PC-3 (cell line): ENCODE measurements at places on chromosomes 12 and 14.

DNA sequence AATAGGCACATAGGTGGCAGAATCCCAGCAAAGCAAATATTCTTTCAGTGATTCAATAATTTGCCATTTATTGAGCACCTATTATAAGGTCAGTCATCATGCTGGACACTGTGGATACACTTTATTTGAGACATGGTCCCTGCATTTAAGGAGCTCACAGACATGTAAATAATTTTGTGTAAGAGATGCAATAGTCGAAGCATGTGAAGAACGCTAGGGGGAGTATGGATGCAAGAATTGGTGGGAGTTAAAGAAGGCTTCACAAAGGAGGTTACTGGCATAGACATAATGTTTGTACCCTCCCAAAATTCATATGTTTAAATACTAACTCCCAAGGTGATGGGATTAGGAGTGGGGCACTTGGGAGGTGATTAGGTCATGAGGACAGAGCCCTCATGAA is 260.6 kb upstream of the GARIN6 start:
- peak; percentile 76 for DNase-seq

- DNase-seq: no peak
These were observed 23.9 kb downstream of the PHLDA1 start for GRCh38 chr12:76007640-76008039.

- DNase-seq: peak; percentile 30
These were observed 597 bp upstream of the GLTP start for GRCh38 chr12:109880938-109881337.

GRCh38 chr14:33631441-33631840 is 319.4 kb downstream of the EGLN3 start:
- DNase-seq: peak; percentile 27

- DNase-seq: no peak
These were observed 182.7 kb upstream of the EEA1 start for GRCh38 chr12:93111773-93112172.

GRCh38 chr12:6435961-6436715 is 8.6 kb upstream of the CD27 start:
- DNase-seq: no peak

- DNase-seq: no peak
These were observed 36.0 kb downstream of the TC2N start for GRCh38 chr14:91831337-91831736.

DNA sequence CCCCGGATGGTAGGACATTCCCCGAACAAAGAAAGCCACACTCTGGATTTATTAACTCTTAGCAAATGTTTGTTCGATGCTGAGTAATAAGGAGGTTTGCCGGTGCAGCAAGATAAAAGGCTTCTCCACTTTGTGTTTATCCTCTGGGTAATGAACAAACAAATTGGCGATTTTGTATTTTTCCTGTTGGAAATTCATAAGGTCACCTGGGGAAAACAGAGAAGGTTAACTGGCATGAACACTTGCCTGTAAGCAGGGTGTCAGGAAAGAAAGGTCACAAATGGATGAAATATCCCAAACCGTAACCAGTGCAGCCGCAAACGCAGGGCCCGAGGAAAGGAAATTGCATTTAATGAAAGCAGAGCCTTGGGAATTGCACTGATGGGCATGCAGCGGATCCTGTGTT is 132.8 kb downstream of the RMST start:
- DNase-seq: peak; percentile 76

DNA sequence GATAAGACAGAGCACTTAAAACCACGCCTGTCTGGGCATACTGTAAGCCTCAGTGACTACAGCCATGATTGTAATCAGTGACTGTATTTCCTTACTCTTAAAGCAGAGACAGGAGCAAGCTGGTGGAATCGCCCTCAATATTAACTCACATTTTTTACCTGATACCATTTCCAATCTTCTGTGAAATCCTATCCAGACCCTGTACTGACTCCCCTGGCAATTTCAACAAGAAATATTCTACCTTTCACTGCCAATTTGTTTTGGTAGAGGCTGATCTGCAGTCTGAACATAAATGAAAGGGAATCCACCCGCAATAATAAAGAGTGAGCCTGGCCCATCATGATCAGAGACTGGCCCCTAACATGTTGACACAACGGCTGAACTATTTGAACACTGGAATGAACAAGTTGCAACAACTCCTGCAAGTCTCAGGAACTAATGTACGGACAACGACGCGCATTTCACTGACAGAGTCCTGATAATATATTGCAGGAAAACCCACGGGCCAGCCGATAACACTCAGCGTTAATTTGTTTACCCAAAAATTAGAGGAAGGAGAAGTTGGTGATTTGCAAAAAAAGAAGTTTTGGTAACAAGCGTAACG is 195.5 kb upstream of the BTG1 start:
- no peak for DNase-seq

DNA sequence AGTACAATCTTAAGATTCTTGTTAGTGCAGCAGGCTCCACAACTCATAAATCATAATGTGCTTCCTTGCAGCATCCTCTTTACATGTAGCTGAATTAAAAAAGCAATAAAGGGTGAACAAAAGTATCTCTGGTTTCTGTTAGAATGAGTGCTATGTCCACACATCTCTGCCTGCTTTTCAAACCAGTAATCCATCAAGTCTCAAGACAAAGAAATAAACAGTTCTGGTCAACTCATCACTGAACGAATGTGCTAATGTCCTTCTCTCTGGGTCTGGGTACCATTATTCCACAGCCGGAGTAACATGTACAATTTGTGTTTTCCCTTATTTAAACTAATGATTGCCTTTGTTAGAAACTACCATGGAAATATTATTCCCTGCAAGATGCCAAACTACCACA is 273.0 kb upstream of the USP15 start:
- DNase-seq: no peak

- no peak for DNase-seq
These were observed 2.9 kb upstream of the HSP90AA1 start for GRCh38 chr14:102089621-102090343.

DNA sequence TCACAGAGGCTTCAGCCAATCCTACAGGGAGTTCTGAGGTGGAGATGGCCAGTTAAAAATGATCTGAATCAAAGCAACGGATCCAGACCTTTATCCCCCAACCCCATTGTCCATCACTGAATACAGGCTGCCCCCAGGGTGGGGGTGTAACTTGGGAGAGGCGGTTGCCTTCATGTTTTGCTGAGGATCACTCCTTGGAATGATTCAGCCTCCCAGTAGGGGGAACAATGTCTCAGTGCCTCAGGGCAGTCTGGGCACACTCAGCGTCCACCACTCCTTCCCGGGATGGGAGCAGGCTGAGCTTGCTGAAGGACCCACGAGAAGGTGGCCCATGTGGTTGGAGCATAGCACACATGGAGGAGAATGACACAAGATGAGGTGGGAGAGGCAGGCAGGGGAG is 60.2 kb downstream of the RFX4 start:
- peak; percentile 30 for DNase-seq

DNA sequence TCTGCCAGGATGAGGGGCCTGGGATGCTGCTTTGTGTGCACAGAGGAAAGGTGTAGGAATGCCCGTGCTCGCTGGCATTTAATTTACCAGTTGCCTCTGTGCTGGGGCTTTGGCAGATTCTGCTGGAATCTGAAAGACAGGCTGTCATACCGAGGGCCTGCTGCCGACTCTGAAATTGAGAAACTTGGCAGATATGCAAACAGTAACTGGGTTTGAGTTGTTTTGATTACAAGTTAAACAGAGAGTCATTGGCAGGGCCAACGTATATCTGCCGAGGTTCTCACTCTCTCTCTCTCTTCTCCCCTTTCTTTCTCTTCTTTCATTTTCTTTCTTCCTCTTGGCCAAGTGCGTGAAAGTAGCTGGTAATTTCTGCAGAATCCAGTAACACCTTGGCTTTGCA is 618.7 kb downstream of the VRK1 start:
- no peak for DNase-seq

GRCh38 chr12:75505706-75506312 is 5.6 kb downstream of the KRR1 start:
- peak; percentile 64 for DNase-seq

GRCh38 chr12:4030929-4031702 is 157.9 kb upstream of the PARP11 start:
- DNase-seq: peak; percentile 92

DNA sequence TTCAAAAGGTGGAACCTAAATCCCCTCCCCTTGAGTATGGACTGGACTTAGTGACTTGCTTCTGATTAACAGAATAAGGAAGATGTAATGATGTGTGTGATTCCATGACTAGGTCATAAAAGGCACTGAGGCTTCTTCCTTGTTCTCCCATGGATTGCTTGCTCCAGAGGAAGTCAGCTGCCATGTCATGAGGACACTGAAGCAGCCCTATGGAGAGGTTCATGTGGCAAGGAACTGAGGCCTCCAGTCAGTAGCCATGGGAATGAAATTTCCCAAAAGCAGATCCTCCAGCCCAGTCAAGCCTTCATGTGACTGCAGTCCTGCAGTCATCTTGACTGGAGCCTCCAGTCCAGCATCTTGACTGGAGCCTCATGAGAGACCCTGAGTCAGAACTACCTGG is 10.7 kb downstream of the TMBIM4 start:
- DNase-seq: no peak

DNA sequence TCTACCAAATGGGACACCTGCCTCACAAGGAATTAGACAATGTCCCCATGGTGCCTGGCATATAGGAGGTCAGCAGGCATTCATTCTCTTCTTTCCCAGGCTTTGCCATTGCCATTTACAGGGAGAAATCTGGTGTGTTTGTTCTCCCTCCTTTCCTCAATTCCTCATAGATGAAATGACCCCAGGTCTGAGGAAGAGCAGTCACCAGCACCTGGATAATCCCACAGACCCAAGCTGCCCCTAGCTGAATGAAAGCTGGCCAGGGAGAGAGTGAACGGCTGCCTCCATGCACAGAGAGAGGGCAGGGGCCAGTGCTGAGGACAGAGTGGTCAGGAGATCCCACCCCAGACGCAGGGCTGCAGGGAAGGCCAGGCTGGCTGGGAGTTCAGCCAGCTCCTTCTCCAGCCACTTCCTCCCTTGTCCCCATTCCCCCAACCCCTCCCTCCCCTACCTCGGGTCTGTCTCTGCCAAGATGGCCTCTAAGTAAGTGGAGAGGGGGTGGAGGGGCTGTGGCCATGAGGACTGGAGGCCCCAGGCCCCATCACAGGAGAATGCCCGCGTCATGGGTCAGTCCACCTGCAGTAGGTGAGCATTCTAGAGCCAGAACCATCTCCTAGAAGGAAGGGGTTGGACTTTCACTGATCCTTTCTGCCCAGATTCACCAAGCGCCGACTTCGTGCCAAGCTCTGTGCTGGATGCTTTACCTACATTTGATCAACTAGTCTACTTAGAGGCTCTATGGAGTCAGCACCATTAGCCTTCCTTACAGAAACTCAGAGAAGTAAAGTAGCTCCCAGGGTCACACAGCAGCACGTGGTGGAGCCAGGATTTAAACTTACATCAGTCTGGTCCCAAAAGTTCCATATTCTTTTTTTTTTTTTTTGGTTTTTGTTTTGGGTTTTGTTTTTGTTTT is 2.0 kb upstream of the KRT4 start:
- no peak for DNase-seq

DNA sequence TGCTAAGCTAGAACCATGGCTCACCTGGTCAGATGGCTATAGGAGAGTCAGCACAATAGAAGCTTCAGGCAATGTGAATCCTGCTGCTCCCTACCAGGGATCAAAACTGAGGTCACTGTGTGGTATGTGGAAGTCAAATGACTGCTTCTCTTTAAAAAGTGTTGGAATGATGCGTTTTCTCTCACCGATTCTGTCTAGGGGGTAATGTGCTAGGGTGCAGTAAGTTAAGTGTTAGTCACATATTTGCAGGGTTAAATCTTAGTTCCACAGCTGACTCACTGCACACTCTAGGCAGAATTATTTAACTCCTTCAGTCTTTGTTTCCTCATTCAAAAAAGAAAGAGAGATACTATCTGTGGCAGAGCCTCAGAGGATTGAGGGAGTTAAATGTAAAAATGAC is 696.6 kb downstream of the DIO2 start:
- peak; percentile 75 for DNase-seq

- DNase-seq: no peak
These were observed 240.5 kb downstream of the C12orf75 start for GRCh38 chr12:105570944-105571343.

DNA sequence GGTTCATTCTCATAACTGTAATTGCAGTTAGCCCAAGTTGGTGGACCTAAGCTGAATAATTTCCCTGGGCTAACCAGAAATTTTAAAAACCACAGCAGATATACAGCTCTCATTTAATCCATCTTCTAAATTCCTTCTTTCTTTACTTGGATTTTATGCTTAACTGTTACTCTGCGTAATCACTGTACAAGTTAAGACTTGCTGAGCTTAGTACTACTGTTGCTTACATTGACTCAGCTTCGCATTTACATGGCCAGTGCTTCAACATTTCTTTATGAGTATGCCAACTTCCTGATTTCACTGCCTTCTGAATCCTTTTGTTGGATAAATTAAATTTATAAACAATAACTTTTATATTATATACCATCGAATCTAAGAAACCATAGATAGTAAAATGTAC is 147.4 kb downstream of the SLC38A4 start:
- DNase-seq: peak; percentile 17

DNA sequence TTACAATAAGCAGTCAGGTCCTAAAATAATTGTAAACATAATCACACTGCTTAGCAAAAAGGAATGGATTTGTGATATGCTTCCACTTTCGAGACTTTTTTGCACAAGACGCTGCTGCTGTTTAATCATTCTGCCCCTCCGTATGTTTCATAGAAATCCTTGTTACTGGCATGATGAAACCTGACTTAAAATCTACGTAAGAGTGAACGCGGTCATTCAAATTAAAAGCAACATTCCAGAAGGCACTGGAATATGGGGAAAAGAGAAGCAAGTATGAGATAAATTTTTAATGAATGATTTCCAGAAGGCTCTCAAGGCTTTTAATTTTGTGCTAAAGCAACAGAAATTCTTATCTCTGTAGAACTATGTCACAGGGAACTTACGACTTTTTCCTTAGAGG is 1.1 kb downstream of the CNIH1 start:
- DNase-seq: no peak

DNA sequence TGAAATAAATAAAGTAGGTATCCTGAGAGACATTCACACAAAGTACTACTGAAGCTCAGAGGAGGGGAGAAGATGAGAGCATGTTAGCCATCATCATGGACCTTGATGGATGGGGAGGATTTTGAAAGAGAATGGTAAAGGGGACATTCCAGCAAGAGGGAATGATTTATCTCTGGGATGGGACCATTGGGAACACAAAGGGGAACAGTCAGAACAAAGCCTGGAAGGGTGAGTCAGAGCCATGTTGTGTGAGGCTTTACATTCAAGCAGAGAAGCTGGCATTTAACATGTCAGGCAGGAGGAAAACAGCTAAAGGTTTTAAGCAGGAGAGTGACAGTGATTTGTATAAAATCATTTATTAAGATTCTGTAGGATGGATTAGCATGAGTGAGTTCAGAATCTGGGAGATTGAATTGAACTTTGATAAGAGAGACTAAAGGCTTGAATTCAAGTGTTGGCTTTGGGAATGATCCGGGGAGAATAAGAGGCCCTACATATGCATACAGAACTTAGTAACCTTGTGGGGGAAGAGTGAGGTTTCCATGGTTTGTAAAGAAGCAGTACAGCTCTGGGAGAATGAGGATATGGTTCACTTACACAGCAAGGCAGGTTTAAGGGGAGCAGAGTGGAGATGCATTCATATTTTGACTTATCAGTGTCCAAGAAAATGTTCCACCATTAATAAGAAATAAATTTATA is 174.4 kb downstream of the SYT10 start:
- no peak for DNase-seq

- no peak for DNase-seq
These were observed 146.3 kb downstream of the APAF1 start for GRCh38 chr12:98791406-98791805.

GRCh38 chr12:6343518-6343917 is 1.6 kb upstream of the TNFRSF1A start:
- no peak for DNase-seq

GRCh38 chr14:68124979-68125731 is 305.6 kb downstream of the RAD51B start:
- peak; percentile 79 for DNase-seq

GRCh38 chr14:77142005-77142800 is 612 bp upstream of the ZDHHC22 start:
- no peak for DNase-seq
